ENCODE measurements at places on chromosomes 7 and 10. TPM values are rescaled to one million over a fixed set of nuclear protein-coding genes. Genes with fewer than 3 reads are reported as not detected.

The CUEDC2 gene
- total RNA-seq: 43.2 TPM

The UCMA gene
- total RNA-seq: not detected

The BMPR1A gene
- 64.3 TPM for total RNA-seq

The FAM131B gene
- total RNA-seq: 1.6 TPM

Measured in aortic smooth muscle cell (primary cell).